ENCODE measurements at places on chromosomes 12 and 14.

DNA sequence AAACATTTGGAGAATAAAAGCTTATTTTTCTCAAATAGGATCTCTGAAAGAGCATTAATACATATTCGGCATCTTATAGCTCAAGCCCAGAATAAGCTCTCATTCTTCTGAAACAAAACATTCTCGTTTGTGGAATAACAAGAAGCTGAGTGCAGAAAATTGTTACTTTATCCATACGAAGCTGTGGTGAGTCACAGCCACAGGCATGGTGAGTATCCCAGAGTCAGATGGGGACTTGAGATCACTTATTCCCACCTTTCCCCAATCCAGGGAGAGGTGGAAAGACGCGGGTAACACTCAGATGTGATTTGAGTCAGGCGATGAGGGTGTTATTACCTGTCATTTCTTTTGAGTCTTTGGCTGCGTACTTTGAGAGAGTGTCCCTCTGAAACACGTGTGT is 214.6 kb upstream of the TMEM132C start:
- no peak for DNase-seq

- DNase-seq = no peak
Measured at GRCh38 chr14:68786491-68787091, 6.3 kb downstream of the ZFP36L1 start.

DNA sequence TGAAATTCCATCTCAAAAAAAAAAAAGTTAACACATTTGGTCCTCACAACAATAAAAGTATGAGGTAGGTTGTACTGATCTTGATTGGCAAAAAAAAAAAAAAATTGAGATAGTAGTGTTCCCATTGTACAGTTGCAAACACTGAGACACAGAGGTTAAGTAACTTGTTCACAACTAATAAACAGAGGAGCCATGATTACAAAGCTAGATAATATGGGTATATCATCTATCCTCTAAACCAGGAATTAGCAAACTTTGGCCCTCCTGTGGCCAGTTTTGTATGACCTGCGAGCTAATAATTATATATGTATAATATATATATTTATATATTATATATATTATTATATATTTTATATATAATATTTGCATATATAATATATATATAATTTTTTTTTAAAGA is 2.3 kb upstream of the PSME1 start:
- DNase-seq = no peak

- no peak for DNase-seq
Measured at GRCh38 chr12:53828598-53828997, 76.8 kb upstream of the CISTR start.

DNA sequence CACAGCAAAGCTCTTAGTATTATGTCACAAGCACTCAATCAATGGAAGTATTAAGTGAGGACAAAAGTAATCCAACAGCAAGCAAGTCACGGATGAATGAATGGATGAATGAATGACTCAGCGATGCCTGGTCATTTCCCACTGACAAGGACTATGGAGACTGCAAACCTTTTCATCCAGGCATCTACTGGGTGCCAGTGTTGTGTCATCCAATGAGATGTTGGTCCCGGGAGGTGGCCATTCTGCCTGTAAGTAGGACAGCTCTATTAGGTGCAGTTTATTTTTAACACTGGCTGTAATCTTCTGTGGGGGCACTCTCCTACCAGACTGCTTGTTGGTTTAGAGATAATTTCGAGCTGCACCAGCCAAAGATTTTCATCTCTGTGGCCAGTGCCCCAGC is 39.4 kb downstream of the STAB2 start:
- DNase-seq = no peak

All from stimulated activated CD4-positive, alpha-beta T cell treated with anti-CD3 and anti-CD28 coated beads, Interleukin-4, amount 100 ng/mL, for 4 hours (primary cell).